ENCODE measurements at places on chromosomes 1 and 21.

GRCh38 chr1:10908266-10908665 lies 104.2 kb upstream of the TARDBP start:
- no peak for DNase-seq

- DNase-seq: no peak
Observed at GRCh38 chr1:23370330-23370708, 683 bp upstream of the ZNF436 start.

DNA sequence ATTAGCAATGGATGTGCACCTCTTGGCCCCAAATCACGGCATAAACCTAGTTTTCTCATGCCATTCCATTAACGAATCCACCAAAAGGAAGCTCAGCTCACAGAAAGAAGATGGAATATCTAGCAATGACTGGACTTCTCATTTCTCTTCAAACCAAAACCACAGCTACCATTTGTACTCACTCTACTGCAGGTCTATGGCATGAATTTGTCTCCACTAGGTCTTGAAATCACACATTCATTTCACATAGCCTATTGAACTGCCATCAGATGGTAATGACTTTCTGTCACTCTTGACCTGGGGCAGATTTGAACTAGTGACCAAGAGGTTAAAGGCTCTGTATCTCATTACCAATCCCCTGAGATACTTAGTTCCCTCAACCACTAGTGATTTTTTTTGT lies 382.7 kb downstream of the DPYD start:
- DNase-seq: no peak

GRCh38 chr1:230827801-230828200 lies 40.5 kb downstream of the C1orf198 start:
- no peak for DNase-seq

- no peak for DNase-seq
Observed at GRCh38 chr1:72434070-72434469, 151.7 kb upstream of the NEGR1 start.

GRCh38 chr1:79551321-79551720 lies 544.8 kb upstream of the ADGRL4 start:
- DNase-seq: no peak

- no peak for DNase-seq
Observed at GRCh38 chr1:207867136-207868109, 43.5 kb downstream of the CD34 start.

- no peak for DNase-seq
Observed at GRCh38 chr1:230771773-230772354, 24.7 kb downstream of the CAPN9 start.

- no peak for DNase-seq
Observed at GRCh38 chr1:38085666-38086330, 39.2 kb upstream of the POU3F1 start.

GRCh38 chr1:95126846-95127245 lies 9.7 kb downstream of the TLCD4 start:
- no peak for DNase-seq

- DNase-seq: no peak
Observed at GRCh38 chr1:99674115-99675064, 28.5 kb downstream of the PALMD start.

- no peak for DNase-seq
Observed at GRCh38 chr1:212688341-212689047, 11.1 kb downstream of the BATF3 start.

DNA sequence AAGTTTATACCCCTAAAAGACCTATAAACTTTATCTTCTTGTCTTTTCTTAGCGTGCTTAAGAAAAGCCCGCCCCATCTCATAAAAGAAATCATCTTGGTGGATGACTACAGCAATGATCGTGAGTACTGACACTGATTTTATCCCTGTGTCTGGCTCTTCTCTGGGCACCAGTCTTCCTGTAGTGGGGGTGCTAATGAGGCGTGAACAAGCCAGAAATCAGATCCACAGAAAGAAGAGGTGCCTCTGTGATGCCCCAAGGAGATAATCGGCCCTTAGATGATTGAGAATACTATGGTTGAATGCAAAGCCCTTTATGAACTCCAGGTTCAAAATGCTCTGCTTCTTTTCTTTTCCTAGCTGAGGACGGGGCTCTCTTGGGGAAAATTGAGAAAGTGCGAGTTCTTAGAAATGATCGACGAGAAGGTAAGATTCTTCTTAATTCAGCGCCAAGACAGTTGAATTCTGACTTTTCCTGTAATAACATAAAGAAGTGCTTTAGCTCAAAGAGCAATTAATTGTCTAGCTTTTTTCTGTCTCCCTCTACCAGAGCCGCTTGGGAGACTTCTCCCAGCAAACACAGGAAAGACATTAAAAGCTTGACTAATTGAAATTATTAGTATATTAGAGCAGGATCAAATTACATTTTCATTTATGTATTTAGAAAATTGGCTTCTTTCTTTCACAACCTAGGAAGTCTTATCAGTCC lies 169.4 kb downstream of the GALNT2 start:
- no peak for DNase-seq

DNA sequence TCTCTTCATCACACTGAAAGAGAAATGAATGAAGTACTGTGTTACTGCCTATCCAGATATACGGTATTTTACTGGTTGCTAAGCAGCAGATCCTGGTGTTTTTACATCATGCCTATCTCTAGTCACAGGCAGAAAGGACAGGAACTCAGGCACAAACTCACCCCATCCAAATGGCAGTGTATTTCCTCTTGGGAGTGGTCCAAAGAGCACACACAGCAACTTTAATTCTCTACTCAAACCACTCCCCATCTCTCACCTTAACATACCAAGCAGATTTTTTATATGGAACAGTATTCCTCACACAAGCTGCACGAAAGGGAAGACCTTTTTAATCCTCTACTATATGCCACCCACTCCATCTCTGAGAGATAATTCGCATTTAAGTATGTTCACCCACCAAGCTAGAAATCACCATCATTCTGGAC lies 27.3 kb downstream of the EIF4G3 start:
- DNase-seq: no peak

DNA sequence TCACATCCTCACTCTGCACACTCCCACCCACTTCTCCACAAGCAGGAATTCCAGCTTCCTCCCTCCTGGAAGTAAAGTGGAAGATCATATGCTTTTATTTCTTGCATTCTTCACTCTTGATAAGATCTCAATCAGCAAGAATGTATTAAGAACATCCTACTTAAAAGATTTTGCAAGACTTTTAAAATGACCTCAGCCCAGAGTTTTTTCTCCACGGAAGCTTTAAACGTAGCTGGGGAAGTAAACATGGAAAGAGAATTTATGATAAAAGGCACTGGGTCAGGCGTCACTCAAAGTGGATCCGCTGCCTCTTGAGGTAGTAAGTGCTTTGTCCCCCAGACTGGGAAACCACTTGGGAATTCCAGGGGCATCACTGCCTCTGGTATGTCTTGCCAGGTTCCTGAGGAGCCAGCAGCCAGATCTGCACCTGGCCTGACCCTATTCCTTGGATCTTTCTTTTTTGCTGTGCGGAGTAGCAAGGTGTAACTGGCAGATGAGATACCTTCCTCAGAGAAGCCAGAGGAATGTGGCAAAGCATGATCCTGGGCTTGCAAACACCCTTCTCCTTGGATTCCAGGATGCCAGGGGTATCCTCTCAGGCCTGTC lies 33.9 kb downstream of the CDK18 start:
- DNase-seq: no peak

- DNase-seq: no peak
Observed at GRCh38 chr1:166700696-166701095, 138.6 kb upstream of the POGK start.

- DNase-seq: no peak
Observed at GRCh38 chr1:214318356-214318755, 37.4 kb downstream of the SMYD2 start.

GRCh38 chr1:167420510-167420909 lies 97.8 kb downstream of the CD247 start:
- DNase-seq: no peak

GRCh38 chr1:17933501-17933900 lies 174.1 kb upstream of the IGSF21 start:
- no peak for DNase-seq

GRCh38 chr1:245871915-245872314 lies 635.2 kb downstream of the SMYD3 start:
- DNase-seq: no peak

DNA sequence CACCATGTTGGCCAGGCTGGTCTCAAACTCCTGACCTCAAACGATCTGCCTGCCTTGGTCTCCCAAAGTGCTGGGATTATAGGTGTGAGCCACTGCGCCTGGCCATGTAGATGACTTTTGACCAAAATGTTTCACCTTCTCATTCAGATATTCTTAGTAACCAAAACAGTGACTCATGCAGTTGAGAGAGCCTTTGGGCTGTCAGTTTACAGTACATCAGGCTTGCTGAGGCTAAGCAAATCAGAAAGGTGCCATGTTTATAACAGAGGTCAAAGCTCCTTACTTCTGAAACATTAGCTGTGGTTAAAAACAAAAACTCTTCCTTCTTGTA lies 21.0 kb downstream of the CNIH4 start:
- DNase-seq: peak; percentile 20

GRCh38 chr1:65363484-65363883 lies 54.1 kb downstream of the DNAJC6 start:
- no peak for DNase-seq

GRCh38 chr1:247487057-247487456 lies 29.2 kb upstream of the OR2B11 start:
- peak; percentile 13 for DNase-seq

- DNase-seq: no peak
Observed at GRCh38 chr1:38839363-38839762, 20.2 kb downstream of the RRAGC start.

DNA sequence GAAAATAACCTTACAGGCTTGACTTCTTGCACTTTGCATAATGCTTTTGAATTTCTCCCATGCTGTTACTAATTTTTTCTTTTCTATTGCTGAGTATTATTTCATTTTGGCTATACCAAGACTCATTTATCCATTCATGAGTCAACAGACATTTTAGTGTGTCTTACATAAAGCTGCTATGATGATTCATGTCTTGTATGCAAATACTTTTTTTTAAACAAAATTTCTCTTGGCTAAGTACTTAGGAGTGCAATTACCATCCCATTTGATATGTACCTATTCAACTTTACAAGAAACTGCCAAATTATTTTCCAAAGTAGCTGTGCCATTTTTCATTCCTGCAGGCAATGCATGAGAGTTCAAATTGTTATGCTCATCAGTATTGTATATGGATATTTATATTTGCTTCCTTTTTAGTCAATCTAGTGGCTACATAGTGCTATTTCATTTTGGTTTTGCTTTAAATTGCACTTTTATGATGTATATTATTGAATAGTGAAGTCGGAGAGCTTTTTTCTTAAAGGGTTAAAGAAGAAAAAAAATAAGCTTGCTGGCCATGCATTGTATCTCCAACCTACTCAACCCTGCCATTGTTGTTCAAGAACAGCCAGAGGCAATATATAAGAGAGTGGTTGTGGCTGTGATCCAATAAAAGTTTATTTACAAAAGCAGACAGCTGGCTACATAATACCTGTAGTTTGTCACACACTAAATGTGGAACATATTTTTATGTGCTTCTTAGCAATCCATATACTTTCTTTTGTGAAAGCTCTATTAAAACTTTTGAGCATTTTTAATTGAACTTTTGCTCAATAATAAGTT lies 862.8 kb downstream of the KCNT2 start:
- DNase-seq: no peak

- no peak for DNase-seq
Observed at GRCh38 chr1:18549106-18549505, 68.4 kb downstream of the KLHDC7A start.

DNA sequence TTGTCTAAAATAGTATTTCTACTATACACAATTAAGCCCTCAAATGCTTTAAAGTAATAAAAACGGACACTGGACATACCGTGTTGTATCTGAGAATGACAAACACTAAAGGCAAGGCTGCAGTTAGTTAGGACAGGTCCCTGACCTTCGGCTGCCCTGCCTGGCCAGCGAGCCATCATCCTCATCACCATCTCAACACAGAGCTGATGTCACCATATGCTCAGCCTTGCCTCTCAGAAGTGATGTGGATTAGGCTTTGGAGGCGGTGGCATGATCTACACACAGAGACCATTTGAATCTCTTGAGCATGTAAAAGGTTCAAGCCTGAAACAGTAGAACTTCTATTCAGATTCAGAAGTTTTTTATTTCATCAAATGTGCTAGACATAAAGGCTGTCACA lies 244.7 kb downstream of the SDCCAG8 start:
- no peak for DNase-seq

DNA sequence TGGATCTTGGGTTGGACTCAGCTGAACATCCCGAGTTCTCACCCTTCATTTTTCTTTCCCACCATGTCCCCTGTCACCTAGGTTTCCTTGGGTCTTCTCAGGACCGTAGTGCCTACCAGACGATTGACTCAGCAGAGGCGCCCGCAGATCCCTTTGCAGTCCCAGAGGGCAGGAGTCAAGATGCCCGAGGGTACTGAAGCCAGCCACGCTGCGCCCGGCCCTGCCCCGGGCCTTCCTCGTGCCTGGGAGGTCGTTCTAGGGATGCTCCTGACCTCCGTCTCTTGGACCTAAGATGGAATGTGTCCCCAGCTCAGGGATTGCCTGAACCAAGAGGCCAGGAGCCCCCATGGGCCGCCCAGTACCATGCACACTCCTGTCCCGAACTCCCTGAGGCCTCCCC lies 12.0 kb upstream of the C1orf167 start:
- DNase-seq: no peak

DNA sequence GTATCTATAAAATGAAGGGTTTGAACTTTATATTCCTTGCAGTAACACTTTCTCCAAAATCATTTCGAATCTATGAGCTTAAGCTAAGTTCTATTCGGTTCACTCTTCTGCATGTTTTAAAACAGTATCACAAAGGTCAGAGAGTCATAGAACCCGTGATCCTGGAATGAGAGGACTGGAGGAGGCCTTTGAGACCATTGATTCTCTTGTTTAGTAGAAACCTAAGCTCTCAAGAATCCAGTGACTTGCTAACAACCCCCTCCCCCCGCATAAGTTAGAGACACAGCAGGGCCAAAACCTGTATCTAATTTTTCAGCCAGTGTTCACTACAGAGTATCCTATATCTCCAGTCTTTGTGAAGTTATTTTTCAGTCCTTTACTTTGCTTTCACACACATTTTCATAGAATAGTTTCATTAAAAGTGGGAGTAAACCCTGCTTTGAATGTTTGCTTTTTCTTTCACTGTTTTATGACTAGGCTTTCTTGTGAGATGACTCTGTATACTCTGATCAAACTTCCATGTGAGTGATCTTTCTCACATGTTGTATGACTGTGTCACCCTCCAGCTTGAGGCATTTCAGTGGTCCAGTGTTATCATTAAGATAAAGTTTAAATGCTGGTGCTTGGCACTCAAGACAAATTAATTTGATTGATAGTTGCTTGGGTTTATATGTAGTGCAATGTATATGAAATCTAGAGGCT lies 275.4 kb upstream of the SGIP1 start:
- no peak for DNase-seq

DNA sequence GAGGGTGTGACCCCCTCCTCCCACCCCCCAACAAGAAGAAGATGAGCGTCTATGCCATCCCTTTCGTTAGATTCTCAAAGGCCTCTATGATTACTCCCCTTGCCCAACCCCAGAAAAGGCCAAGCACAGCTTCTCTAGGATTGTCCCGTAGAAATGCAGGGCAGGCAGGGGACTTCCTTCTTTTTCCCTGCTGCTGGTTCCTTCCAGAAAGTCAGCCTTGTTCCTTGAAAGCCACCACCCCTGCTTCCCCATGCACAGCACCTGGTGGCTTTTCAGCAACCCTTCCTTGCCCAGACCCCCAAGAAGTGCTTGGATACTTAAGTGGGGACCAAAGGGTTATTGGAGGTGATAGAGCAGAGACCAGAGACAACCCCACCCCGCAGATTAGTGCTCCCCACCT lies 75.1 kb downstream of the ARHGEF10L start:
- DNase-seq: no peak

GRCh38 chr1:119874186-119874585 lies 22.1 kb downstream of the ADAM30 start:
- no peak for DNase-seq

- DNase-seq: no peak
Observed at GRCh38 chr1:173050865-173051264, at the start of gene TNFSF18. Gene TNFSF18 (minus strand): TSS chr1:173050941. CDS start chr1:173050896, 45 bp downstream.

Data from epithelial cell of proximal tubule (primary cell).